ENCODE measurements at places on chromosomes 7 and 10. TPM values are rescaled to one million over a fixed set of nuclear protein-coding genes. Genes with fewer than 3 reads are reported as not detected.

GRCh38 chr7:15820319-15820718 is 133.8 kb upstream of the MEOX2 start:
- DNase-seq, result no peak

- peak; percentile 59 for DNase-seq
Measured at GRCh38 chr10:3213208-3213607, 40.6 kb upstream of the PITRM1 start.

DNA sequence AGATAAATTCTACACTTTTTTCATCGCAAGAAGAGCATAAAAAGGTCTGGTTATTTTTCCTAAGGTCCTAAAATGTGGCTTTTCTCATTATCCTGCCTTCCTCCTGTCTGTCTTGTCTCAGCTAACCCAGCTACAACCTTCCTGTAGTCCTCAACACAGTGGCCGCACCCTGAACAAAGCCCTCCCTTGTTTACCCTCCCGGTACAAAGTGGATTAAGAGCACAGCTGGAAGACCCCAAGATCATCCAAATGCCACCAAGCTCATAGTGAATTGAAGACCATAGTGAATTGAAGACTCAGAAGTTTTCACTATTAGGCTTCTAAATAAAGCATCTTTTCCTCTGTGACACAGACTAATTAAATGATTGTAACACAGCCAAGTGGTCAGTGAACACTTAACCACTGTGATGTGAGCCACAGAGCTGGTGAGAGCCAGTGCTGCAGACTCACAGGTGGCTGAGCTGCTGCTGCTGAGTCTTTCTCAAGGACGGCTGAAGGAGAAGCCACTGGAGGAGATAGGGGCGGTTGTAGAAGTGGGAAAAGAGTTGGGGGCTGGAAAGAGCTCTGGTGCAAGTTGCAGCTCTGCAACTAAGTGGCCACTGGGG is 123.6 kb downstream of the ATXN7L1 start:
- DNase-seq, result no peak

DNA sequence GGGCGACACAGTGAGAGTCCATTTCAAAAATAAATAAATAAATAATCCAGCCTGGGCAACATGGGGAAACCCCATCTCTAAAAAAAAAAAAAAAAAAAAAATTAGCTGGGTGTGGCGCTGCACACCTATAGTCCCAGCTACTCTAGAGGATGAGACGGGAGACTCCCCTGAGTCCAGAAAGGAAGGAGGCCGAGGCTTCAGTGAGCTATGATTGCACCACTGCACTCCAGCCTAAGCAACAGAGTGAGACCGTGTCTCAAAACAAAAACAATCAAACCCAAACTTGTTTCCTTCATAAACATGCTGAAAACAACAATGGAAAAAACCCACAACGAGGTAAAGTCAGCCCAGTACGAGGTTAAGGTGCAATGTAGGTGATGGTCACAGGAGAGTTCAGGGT is 1.2 kb downstream of the COX19 start:
- DNase-seq, result no peak

DNA sequence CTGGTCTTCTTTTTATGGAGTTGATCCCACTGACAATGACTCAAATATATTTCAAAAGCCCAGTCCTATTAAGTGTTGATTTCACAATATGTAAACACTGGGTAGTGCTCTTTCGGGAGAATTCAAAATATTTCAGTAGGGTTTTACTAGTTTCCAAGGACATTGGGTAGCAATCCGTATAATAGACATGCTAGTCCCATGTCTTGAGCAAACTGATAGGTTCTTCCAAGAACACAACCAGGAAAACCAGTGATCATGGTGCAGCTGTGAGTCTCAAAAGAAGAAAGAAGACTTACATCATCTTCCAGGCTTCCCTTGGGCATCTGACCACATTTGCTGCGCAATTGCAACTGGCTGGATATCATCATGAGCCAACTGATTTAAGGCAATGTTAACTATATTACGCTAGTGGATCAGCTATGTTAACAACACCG is 59.3 kb upstream of the APBB1IP start:
- no peak for DNase-seq

Gene FAM200A
- total RNA-seq, result 4.8 TPM

Gene AVL9
- 52.5 TPM for total RNA-seq

Gene CYP3A4
- total RNA-seq, result 0.37 TPM

Gene VSTM4
- 10.9 TPM for total RNA-seq

Gene SEMA3E
- total RNA-seq, result 23.5 TPM

Gene MSMB
- total RNA-seq, result 0.64 TPM

All from lung (tissue), 17 donors.